CD4-positive, alpha-beta T cell (primary cell): ENCODE measurements at places on chromosomes 1 and 21. TPM values are rescaled to one million over a fixed set of nuclear protein-coding genes. Genes with fewer than 3 reads are reported as not detected.

GRCh38 chr21:14383596-14384180, 742 bp upstream of the HSPA13 start:
- DNase-seq: no peak

DNA sequence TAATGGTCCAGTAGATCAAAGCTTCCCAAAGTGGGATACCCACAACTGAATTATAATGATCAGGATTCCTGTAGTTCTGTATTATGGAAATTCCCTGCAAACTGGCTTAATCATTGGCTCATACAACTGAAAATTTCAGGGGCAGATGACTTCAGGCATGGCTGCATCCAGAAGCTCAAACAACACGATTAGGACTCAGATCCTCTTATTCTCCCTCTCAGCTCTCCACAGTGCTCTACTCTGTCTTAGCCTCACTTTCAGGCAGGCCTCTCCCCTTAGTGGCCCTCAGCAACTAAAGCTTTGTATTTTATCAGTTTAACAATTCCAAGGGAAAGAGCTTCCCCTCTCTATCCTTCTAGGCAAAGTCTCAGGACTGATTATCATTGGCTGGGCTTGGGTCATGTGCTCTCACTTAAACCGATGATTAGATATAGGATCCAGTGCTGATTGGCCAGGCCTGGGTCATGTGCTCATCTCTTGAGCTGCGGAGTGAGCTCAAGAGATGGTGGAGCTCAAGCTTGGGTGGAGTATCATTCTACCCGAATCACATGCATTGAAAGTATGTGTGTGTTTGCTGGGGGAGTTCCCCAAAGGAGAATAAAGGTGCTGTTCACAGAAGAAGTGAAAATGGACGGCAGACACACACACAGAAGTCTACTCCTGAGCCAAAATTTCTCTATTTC, 57.9 kb upstream of the RUNX3 start:
- DNase-seq: no peak

DNA sequence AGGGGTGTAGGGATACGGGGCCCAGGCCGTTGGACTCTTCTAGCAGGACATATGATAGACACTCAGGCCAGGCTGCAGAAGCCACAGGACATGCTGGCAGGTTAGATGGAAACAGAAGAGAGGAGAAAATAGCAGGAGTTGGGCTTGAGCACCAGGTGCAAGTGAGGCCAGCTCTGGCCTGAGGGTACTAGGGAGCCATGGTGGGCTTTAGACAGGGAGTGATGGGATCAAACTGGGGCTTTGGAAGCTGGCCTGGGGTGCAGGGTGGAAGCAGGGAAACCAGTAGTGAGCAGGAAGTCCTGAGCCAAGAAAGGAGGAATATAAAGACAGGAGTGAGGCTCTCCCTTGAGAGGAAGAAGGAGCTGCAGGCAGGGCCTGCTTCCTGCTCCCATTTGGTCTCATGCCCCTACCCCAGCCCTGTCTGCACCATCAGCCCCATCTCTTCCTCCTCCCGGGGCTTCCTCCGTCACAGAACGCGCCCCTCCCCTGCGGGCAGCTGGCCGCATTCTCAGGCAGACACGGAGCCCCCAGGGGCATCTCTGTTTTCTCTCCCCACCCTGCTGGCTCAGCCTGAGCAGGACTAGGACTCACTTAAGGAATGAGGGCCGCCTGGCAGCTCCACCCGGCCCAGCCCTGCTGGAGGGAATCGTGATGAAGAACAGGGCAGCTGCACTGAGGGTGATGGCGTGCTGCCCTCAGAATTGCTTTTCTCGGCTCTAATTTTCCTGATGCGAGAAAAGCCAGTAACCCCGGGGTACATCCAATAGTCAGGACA, 165.5 kb upstream of the TMEM51 start:
- no peak for DNase-seq

DNA sequence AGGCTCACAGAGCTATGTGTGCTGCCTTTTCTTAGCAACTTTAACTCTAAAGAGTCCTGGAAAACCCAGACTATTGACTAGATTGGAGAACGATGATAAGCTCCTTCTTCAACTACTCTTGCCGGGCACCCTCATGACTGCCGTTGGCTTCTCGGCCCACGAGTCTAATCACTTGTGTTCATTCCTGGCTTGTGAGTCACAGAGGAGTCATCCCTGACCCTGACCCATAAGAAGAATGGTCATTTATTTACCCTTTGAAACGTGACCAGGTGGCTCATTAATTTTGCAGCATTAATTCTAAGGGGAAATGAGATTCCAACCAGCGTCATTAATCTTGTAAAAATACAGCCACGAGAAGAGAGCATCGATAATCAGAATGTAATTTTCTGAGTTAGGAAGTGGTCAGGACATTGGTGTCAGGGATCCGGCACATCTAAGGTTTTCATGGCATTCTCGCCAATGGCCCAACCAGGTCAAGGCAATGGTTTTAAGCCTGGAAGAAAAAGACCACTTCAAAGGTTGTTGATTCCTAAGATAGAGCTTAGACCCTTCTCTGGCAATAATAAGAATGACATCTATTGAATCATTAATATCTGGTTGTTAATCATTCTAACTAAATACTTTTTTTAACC, 183.6 kb upstream of the RUNX1 start:
- no peak for DNase-seq

- DNase-seq: no peak
Observed at GRCh38 chr1:39387452-39387851, 104.0 kb upstream of the BMP8A start.

- DNase-seq: no peak
Observed at GRCh38 chr1:167456926-167457325, 61.4 kb downstream of the CD247 start.

- DNase-seq: peak; percentile 37
Observed at GRCh38 chr1:179016706-179017382, 8.8 kb upstream of the FAM20B start.

DNA sequence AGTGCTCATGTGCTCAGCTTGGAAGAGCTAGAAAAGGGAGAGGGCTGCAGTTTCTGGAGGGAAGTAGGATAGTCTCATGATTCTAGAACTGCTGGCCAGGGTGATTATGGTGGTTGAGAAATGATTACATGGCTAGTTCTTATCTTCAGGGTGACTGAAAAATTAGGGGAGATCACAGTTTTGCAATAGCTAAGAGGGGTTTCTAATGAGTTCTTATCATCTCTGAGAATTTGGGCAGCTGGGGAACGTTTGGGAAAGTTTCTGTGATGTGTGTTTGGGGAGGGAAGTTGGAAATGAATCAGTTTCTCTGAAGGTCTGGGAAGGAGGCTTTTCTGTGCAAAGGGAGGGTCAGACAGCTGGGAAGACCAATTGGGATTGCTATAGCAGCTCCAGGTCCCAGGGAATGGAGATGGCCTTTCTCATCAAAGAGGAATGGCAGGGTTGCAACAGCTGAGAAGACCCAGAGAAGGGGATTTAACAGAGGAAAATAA, 7.6 kb upstream of the RHOU start:
- DNase-seq: no peak

DNA sequence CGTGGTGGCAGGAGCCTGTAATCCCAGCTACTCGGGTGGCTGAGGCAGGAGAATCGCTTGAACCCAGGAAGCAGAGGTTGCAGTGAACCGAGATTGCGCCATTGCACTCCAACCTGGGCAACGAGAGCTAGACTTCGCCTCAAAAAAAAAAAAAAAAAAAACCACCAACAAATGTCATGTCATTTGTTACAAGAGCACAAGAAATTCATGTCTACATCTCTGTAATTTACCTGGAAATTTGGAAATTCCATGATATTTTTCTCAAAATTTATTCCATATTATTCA, 16.5 kb upstream of the VPS45 start:
- no peak for DNase-seq

DNA sequence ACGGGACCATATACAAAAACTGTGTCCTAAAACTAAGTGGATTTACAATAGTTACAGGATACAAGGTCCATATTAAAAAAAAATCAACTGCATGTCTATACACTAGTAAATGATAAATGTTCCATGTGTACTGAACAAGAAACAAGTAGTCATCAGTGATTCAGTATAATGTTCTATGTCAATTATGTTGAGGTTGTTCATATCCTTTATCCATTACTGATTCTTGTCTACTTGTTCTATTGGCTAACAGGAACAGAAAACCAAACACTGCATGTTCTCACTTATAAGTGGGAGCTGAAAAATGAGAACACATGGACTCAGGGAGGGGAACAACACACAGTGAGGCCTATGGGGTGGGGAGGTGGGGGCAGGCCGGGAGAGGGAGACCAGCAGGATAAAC, 90.5 kb downstream of the CDC42BPA start:
- DNase-seq: no peak

DNA sequence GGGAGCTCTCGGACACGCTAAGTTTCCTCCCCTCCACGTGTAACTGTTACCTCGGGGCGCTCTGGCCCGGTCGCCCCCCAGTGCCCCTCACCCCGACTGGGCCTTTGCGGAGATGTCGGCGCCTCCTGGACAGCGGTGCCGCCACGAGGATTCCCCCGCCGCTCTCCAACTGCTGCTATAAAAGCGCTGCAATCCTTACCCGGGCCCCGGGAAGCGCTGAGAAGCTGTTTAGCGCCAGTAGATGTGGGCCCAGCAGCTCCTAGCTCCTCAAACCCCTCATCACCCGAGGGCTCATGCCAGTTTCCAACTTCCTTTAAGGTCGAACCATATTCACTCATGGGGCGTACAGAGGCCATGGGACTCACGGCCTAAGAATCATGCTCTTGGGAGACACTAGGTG, 361 bp upstream of the LMX1A start:
- no peak for DNase-seq

- DNase-seq: no peak
Observed at GRCh38 chr1:77797991-77798390, 18.5 kb downstream of the MIGA1 start.

DNA sequence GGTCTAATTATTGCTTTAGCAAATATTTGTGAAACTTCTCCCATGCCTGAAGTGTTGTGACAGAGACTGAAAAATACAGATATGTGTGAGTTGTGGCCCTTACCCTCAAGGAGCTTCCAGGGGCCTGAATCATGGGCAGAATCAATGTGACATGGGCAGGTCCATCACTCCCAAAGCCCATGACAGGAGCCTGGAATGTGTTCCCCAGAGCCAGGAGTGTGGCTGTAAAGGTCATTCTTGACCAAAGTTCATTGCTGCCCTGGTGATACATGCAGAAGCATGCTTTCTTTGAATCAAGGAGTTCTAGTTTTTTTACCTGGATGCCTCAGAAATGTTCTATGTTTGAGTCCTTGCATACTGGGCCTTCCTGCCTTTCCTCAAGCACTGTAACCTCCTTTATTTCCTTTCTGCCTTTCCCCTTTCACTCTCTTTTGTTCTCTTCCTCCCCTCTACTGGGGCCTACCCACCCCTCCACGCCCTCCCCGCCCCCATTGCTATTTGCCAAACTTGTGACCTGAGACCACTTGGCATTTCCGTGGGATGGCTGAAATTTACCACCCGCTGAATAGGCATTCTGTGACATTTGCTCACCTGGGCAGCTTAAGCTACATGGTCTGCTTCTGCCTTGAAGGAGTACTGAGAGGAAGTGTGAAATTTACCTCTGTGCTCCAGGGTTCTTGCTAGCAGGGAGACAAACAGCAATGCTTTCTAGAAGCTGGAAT, 19.7 kb downstream of the PBX1 start:
- no peak for DNase-seq

GRCh38 chr1:23719162-23719820, 24.0 kb upstream of the ELOA start:
- no peak for DNase-seq

DNA sequence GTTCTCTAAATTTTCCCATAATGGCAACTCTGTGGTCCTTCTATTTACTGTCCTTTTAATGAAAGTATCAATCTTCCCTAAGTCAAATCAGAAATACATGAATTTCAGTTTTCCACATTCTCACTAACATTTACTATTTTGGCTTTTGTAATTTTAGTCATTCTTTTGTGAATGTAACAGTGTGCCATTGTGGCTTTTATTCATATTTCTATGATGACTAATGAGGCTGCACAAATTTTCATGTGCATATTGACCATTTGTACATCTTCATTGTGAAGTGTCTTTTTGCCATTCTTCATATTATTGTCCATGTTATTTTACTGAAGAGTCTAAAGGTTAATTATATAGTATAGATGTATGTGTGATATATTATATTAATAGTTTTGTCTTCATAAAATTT, 431.0 kb upstream of the BRINP3 start:
- DNase-seq: no peak

GRCh38 chr1:85952460-85952859, 204.1 kb downstream of the COL24A1 start:
- no peak for DNase-seq

GRCh38 chr1:31939484-31940329, 1.5 kb upstream of the PTP4A2 start:
- DNase-seq: peak; percentile 65

DNA sequence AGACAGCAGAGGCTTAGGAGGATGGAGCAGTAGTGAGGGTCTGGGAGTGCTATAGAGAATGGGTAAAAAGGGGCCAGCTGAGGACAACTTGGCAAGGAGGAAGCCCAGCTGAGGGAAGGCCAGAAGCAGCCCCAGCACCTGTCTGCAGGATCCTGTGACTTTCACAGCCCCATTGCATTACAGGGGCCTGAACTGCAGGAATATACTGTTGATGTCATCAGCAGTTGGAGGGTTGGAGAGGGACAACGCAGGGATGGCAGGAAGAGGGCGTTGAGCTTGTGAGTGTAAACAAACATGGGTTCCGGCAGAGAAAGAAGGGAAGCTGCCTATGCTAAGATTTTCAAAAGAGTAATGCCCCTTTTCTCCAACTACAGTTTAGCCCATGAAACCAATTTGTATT, 628.5 kb downstream of the SMYD3 start:
- no peak for DNase-seq

GRCh38 chr1:198922638-198923430, 284.0 kb downstream of the PTPRC start:
- no peak for DNase-seq

- DNase-seq: no peak
Observed at GRCh38 chr1:82880506-82880905, 1079.8 kb downstream of the ADGRL2 start.

DNA sequence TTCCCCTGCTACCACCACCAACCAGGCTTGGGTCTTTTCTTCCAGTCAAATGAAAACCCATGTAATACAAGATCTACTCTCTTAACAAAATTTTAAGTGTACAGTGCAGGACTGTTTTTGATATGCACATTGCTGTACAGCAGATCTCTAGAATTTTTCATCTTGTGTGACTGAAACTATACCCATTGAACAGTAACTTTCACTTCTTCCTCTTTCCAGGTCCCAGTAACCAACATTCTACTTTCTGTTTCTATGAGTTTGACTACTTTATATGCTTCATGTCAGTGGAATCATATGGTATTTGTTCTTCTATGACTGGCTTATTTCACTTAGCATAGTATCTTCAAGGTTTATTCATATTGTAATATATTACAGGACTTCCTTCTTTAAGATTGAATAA, 45.3 kb upstream of the PLPPR4 start:
- no peak for DNase-seq

Gene GPR3
- total RNA-seq: 0.19 TPM

Gene HSPA6
- total RNA-seq: 1.0 TPM

Gene CFAP126
- total RNA-seq: not detected

Gene HMGCS2
- total RNA-seq: not detected

Gene C1orf94
- total RNA-seq: not detected

Gene FAM110D
- not detected for total RNA-seq

Gene APOBEC4
- not detected for total RNA-seq
